Stimulated activated CD8-positive, alpha-beta memory T cell treated with anti-CD3 and anti-CD28 coated beads, Interleukin-7, amount 100 ng/mL, for 24 hours (primary cell): ENCODE measurements at places on chromosomes 16 and 17.

- DNase-seq, result no peak
Observed at GRCh38 chr17:60164697-60165096, 14.9 kb downstream of the CA4 start.

GRCh38 chr17:30701498-30701989 is 122.9 kb downstream of the CRLF3 start:
- DNase-seq, result no peak

DNA sequence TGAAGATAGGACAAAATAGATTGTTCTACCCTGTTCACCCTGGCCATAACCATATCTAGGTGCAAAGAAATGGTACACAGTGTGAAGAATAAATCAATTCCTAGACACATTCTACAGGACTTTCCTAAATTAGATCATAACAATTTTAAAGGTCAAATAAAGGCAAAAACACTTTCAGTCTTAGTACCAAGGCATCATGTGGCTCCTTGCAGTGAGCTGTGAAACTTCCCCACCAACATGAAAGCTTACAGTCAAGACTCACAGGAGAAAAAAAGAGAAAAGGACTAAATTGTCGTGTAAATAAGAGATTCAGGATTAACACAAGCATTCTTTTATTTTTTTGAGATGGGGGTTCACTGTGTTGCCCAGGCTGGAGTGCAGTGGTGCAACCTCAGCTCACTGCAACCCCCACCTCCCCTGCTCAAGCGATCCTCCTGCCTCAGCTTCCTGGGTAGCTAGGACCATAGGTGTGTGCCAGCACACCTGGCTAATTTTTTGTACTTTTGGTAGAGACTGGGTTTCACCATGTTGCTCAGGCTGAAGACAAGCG is 14.2 kb downstream of the NSMCE1 start:
- DNase-seq, result no peak

GRCh38 chr17:59381716-59382570 is 50.5 kb downstream of the YPEL2 start:
- DNase-seq, result no peak

DNA sequence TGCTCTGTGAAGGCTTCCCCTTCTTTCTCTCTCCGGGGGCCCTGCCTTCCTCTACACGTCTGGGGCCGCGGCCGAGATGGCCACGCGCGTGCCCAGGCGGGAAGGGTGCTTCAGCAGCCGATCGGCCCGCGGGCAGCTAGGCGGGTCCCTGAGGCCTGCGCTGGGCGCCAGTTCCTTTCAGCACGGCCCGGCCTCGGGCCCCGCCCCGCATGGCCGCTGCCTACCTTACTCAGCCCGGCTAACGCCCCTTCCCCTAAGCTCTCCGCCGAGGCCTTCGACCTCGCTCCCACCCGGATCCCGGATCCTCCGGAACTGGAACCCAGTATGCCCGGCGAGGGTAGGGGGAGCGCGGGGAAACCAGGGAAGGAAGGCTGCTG is 335 bp downstream of the TMEM11 start:
- no peak for DNase-seq

DNA sequence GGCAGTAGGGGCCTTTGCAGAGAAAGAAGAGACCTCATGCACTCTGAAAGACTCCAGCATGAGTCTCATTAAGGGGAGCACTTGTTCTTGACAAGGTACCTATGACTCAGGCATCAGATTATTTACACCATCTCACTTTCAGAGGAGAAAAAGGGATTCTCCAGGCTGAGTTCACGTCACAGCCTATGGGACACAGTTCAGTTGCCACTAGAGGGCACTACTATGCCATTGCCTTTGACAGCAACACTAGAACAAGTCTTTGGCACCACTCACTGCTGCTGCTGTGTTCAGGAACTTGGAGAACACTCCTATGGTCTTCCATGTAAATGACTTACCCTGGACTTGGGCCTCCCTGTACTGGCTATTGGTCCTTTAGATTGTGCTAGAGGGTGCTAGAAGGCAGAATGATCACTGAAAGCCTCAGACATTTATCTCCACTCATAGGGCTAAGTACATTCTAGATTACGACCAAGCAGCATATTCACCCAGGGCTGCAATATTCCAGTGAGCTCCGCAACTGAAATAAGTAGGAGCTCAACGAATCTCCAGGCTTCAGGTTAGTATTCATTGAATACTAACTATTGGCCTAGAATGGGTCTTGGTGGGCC is 225.1 kb upstream of the CA10 start:
- DNase-seq, result no peak

GRCh38 chr17:21037117-21037803 is 5.6 kb downstream of the USP22 start:
- no peak for DNase-seq

DNA sequence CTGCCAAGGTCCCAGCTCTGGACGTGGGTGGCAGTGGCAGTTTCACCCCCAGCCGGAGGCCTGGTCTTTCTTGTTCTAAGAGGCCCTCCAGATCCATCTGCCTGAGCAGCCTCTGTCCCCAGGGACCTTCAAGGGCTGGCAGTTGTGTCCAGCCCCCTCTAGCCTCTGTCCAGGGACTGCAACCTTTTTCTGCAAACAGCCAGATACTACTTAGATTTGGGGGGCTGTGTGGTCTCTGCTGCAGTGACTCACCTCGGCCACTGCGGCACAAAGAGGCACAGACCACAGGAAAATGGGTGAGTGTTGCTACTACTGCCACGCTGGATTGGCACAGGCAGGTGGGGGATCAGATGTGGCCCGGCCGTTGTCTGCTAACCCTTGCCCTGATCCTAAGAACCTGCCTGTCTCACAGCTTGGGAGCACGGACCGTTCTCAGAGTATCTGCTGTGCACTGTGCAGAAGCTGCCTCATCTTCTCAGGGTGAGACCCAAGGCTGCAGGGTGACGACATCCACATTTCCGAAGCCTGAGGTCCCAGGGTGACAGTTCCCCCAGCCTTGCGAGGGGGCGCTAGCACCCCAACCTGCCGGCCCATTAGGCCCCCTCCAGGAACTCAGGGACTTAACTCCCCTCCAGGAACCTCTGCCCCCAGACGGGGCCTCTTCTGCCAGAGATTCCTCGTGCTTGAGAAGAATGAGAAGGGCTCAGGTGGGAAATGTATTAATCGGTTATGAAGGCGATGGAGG is 27.6 kb downstream of the MXRA7 start:
- no peak for DNase-seq

DNA sequence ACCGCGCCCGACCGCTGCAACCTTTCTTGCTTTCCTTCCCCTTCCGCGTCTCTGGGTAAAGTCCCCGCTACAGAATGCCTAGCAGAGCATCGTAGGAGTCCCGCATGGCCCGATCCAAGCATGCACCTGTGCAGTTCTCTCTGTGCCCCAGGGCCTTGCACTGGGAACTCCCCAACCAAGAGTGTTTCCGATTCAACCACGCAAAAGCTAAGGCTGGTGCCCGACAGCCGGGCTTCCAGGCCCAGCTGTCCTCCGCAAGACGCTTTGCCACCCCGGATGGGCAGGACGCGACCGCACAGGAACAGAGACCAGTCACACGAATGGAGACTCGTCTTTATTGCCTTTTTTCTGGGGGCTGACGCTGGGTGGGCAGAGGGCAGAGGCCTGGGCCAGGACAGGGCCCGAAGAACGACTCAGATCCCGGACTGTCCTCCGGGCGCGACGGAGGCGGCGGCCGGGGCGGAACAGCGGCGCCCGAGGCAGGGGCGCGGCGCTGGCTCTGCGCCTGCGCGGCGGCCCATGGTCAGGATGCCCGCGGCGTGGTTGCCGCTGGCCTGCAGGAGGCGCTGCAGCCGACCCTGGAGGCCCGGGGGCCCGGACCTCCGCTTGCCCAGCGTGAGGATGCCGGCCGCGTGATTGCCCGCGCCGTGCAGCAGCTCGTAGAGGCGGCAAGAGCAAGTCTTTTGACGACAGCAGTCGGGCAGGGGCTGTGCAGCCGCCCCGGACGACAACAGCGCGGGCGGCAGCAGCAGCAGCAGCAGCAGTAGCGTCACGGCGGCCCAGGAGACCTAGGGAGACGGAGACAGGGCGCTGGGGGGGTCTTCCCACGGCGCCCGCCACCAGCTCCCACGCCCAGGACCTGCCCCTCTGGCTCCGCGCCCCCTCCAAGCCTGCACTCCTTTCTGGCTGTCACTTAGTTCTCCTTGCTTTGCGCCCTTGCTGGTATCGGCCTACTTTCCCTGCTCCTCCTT is 1.2 kb downstream of the HCRT start:
- DNase-seq, result peak; percentile 40

GRCh38 chr16:55570159-55570558 is 3.7 kb downstream of the CAPNS2 start:
- no peak for DNase-seq

GRCh38 chr16:27383556-27384243 is 18.3 kb upstream of the IL21R start:
- no peak for DNase-seq

DNA sequence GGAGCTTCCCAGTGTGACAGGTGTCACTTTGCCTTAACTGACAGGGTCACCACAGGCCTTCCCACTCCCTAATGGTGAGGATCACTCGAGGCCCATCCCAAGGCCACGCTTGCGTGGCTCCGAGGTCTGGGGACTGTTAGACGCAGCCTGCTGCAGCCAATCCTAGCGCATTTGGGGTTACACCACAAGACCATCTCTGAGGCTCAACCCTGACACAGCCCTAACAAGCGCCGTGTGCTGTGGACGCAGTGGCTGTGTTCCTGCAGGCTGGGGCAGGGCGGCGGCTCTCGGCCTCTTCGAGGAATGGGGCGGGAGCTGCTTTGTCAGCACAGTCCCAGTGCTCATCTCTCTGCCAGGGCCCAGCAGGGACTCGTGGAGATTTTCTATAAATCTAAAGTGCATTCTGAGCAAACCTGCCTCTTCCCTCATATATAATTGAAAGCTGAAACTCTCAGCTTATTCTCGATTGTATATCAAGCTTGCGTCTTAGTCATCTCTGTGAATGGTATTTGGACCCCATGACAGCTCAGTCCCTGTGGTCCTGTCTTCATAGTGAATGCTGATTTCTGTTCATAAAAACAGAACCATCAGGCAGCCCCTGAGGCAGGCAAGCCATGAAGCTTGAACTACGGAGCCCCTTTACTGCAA is 65.8 kb upstream of the CHMP6 start:
- no peak for DNase-seq

DNA sequence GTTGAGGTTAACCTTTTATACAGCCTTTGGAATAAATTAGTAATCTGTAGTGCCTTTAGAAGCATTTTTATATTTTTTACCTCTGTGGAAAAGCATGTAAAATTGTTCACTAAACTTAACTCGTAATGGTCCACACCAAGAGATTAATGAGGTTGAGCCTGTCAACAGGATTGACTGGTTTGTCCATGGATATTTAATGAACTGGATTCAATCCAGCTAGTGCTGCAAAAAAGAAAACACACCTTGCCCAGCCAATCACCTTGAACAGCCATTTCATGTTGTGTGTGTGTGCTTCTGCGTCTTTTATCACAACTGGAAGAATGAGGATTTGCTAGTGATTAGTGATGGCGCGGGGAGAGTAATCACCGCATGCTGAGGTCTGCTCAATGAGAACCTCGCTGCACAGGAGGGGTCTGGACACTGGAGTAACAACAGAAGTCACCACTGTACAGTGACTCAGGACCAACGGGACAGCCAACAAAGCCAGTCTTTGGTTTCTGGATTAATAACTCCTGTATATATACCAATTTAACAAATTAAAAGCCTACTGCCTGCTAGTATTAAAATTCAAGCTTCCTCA is 33.7 kb downstream of the LITAFD start:
- no peak for DNase-seq

- no peak for DNase-seq
Observed at GRCh38 chr16:11258553-11259492, 2.8 kb upstream of the SOCS1 start.

DNA sequence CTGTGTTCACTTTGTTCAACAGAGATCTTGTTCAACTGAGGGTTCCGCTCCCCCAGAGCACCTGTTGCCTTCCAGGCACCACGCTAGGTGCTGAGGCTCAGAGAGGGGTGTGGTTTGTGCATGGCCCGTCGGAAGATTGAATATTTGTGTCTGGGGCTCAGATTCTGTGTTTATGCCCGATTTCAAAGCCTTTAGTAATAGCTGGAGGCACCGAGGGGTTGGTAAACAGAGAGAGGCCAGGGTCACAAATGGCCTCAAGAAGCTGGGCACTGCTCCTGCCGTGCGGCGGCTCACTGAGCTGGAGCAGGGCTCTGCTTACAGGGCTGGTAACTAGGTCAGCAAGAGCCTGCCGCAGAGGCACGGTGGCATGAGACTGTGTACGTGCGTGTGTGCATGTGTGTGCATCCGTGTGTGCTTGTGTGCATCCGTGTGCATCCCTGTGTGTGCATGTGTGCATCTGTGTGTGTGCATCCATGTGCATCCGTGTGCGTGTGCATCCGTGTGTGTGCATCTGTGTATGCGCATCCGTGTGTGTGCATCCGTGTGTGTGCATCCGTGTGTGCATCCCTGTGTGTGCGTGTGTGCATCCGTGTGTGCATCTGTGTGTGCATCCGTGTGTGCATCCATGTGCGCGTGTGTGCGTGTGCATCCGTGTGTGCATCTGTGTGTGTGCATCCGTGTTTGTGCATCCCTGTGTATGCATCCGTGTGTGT is 5.4 kb downstream of the ITGAE start:
- no peak for DNase-seq

- peak; percentile 25 for DNase-seq
Observed at GRCh38 chr17:73255671-73256181, 6.0 kb downstream of the CPSF4L start.

GRCh38 chr17:4919511-4920047 is 12.5 kb upstream of the GP1BA start:
- no peak for DNase-seq

GRCh38 chr17:74619077-74619673 is 4.4 kb downstream of the CD300E start:
- no peak for DNase-seq

DNA sequence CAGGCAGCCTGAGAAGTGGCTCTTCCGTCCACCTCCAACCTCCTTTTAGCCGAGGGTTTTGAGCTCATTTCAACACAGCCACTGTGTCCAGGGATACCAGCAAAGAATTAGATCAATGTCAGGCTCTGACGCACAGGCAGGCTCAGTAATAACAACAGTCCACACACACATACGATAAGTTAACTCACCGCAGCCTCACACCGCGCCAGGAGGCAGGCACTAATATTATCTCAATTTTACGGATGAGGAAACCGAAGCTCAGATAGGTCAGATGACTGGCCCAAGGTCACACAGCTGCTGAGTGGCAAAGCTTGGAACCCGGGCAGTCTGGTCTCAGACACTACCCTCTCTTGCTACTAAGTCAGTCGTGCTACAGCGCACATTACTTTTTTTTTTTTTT is 22.9 kb downstream of the ABR start:
- no peak for DNase-seq

DNA sequence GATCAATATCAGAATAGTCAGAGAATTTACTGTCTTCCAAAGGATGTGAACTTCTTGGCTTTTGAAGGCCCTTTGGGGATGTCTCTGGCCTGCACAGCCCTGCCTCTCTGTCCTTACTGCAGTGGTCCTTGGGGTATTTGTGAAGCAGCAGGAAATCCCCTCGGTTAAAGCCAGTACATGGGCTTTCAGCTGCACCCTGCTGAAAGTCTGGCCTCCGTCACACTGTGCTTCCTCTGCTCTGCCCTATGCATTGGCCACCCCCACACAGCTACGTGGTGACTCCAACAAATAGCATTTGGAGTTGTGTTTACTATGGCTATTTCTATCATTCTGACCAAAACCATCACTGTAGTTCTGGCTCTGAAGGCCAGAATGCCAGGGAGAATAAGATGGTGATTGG is 21.2 kb downstream of the SYCE1L start:
- no peak for DNase-seq

- no peak for DNase-seq
Observed at GRCh38 chr17:19739241-19740201, 8.6 kb downstream of the ALDH3A1 start.
